Hepatic stellate cell (primary cell): ENCODE measurements at places on chromosomes 4 and X.

GRCh38 chr4:8345053-8345945, 75.7 kb downstream of the HTRA3 start:
- DNase-seq = no peak

GRCh38 chrX:95536111-95536510, 1148.5 kb upstream of the DIAPH2 start:
- no peak for DNase-seq

- DNase-seq = no peak
Observed at GRCh38 chrX:70132877-70133302, 357 bp upstream of the IGBP1 start.

DNA sequence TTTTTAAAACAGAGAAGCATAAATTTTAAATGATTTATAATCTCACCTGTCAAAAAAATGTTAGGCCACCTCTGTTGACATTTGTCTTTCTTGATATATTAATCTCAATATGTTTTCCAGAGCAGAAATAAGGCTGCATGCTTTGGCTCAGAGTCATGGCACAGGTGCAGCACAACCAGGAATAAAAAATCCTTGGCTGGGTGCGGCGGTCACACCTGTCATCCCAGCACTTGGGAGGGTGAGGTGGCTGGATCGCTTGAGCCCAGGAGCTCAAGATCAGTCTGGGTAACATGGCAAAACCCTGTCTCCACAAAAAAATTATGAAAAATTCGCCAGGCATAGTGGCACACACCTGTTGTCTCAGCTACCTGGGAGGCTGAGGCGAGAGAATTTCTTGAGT, 18.1 kb downstream of the CPLX1 start:
- DNase-seq = no peak

DNA sequence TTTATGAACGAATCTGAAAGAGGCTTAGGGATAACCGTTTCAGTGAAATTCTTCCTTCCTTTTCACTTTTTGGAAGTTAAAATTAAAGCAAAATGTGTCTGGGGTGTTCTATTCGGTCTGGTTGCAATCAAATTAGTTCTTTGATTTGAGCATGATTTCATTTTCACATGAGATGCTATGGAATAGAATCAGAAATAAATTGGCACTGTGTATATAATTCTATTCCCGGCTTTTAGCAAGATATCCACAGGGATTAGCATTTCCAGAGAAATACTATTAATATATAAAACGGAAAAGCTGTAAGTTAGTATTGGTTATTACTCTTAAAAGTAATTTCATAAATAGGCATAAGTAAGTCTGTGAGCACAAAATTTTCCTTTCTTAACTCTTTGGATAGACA, 1676.8 kb upstream of the PCDH7 start:
- DNase-seq = no peak

DNA sequence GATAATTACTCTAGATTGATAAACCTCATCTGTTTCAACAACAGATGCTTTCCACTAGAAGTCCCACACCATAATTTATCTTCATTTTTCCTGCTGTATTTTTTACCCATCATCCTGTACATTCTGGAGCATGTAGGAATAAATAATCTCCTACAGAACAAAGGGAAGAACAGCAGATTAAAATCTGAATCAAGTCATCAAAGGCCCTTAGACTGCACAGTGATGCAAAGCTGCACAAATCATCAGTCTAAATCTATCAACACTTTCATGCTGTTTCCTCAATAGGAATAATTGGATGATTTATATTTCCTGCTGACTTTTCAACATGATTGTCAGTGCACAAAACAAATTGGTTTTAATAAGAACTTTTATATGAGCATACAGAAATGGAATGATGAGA, 1143.9 kb downstream of the STIM2 start:
- no peak for DNase-seq
